GM23338 (cell line): ENCODE measurements at places on chromosomes 3 and 15.
A peak's percentile ranks its signal among the peaks of the same experiment; 100 is the strongest.

GRCh38 chr3:37114251-37115145 lies 59.9 kb downstream of the LRRFIP2 start:
- DNase-seq = no peak

DNA sequence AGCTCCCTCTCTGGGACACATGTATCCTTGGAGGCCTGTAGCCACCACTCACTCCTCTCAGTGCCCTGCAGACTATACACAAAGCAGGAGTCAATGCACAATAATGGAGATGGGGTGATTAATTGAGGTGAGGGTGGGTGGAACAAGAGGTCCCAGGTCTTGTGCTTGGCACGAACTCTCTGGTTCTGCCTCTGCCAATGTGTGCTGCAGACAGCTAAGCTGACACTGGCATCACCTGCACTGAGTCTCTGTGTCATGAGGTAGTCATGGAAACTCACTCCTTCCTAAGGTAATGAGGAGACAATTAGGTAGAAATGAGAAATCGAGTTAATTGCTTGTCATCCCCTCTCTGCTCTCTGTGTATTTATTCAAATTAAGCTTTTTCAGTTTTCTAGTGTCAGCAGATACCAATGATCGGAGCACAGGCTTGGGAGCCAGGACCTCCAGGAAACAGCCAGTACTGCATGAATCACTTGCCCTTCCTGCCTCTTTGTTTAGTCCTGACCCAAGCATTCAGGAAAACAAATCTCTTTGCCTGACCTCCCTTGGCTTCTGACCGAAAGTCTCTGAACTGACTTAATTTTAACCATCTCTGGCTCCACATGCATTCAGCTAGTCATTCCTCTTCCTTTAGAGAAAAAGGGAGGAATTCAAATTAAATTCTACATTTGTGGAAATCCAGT lies 56.7 kb downstream of the DRD3 start:
- no peak for DNase-seq

GRCh38 chr3:69088063-69088462 lies 3.3 kb downstream of the ARL6IP5 start:
- no peak for DNase-seq

DNA sequence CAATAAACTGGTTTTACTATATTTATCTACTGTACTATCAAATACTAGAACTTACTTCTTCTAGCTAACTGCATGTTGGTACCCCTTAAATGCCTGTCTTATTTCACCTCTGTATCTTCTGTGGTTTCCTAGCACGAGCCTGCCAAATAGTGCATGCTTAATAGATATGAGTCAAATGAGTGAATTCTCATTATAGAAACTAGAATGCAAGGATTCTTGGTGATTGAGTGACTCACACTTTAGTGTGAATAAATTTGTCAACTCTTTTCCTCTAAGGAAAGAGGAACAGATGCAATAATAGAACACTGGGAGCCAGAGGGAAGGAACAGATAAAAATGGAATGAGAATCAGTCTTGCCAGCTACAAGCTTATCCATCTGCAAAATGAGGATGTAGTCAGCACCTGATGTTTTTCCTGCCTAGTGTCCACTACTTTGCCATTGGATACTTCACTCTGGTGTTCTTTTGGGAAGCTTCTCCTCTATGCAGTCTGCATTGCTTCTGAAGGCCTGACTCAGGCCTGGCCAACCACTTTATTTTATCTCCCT lies 189.1 kb upstream of the CADPS start:
- DNase-seq = no peak

GRCh38 chr3:141851411-141851810 lies 25.0 kb upstream of the ATP1B3 start:
- DNase-seq = no peak

GRCh38 chr3:192170659-192171058 lies 556.7 kb downstream of the FGF12 start:
- no peak for DNase-seq

DNA sequence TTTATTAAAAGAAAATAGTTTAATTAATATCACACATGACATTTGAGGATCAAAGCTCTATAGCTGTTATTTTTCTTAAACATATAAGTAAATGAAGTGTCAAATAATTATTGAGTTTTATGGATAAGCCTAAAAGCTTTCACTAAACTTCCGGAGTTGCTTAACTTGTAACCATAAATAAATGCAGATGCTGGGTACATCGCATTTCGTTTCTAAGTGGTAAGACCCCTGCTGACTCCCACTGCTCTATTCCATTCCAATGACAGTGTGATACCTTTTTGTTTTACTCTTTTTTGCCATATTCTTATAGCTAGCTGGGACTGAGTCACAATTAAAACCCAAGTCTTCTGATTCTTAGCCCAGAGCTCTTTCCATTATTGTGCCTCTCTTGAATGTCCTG lies 411.1 kb downstream of the SOX2 start:
- peak; percentile 6 for DNase-seq

- peak; percentile 35 for DNase-seq
These were observed 61.6 kb upstream of the ACAN start for GRCh38 chr15:88741671-88742070.
